CD8-positive, alpha-beta memory T cell (primary cell): ENCODE measurements at places on chromosomes 4 and X.
A peak's percentile ranks its signal among the peaks of the same experiment; 100 is the strongest.

DNA sequence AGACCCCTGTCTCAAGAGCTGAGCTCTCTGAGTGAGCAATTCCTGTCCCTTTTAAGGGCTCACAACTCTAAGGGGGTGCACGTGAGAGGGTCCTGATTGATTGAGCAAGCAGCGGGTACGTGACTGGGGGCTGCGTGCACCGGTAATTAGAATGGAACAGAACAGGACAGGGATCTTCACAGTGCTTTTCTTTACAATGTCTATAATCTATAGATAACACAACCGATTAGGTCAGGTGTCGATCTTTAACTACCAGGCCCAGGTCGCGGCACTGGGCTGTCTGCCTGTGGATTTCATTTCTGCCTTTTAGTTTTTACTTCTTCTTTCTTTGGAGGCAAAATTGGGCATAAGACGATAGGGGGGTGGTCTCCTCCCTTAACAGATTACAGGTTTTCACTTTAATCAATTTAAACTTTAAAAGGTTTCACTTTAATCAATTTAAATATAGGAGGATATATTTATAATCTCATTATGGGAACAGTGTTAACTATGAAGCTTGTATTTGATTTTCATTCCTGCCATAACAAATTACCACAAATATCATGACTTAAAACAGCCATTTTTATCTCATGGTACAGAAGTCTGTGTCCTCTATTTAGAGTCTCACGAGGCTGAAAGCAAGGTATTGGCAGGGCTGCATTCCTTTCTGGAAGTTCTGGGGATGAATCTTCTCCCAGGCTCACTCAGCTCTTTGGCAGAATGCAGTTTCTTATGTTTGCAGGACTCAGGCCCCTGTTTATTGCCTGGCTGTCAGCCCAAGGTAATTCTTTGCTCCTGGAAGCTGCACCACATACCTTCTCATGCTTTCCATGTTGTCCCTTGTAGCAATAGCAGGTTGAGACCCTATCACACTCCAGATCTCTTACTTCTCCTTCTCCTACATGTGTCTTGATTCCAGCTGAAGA is 5.2 kb downstream of the SPATA4 start:
- DNase-seq: no peak

GRCh38 chr4:157223456-157223855 is 2.9 kb downstream of the GRIA2 start:
- no peak for DNase-seq

- no peak for DNase-seq
Observed at GRCh38 chr4:178745203-178745602, 1303.0 kb upstream of the AGA start.

DNA sequence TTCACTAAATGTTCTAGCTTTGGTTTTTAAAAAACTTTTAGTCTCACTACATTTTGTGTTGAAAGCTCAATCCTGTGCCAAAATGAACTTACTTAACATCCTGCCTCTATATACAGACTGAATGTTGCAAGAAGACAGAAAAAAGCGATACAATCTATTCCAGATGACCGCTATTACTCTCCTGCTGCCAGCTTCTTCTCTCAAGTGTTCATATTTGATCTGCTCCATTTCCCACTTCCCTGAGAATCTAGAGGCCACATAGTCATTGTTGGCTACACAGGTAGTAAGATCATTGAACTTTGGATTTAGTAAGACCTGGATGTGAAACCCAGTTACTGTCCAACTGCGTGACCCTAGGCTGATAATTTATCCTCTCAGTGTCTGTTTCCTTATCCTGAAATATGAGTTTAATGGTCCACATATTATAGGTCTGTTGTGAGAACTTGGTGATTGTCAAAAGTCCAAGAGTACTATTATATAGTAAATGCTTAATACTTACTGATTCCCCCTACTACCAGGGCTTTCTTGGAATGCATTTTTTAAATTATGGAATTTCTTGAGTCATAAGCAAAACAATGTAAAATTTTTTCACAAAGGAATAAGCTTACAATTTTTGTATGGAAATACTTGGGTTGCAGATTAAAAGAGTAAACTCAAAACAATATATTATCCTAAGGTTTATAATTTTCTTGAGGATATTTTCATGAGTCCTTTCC is 976.8 kb upstream of the ADGRL3 start:
- DNase-seq: no peak

- DNase-seq: no peak
Observed at GRCh38 chr4:119172223-119172622, 36.6 kb downstream of the MYOZ2 start.

DNA sequence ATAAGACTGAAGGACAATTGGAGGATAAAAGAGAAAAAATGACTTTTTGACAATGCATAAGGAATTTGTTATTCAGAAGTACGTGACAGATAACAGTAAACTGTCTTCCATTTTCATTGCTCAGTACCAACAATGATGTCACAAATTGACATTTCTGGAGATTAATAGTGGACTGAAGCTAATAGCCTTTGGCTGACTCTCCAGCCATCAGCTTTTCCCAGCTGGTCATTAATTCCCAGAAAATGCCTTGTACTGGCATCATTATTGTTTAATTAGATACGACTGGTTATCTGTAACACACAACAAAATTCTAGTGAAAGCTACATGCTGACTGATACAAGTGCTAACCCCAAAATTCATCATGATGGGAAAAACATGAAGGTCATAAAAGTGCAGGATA is 147.9 kb upstream of the FGF13 start:
- DNase-seq: no peak

GRCh38 chrX:70479247-70479921 is 34.7 kb downstream of the DLG3 start:
- no peak for DNase-seq

GRCh38 chr4:176433983-176434382 is 114.2 kb downstream of the SPCS3 start:
- DNase-seq: no peak

- no peak for DNase-seq
Observed at GRCh38 chr4:26468283-26468949, 21.9 kb downstream of the CCKAR start.

DNA sequence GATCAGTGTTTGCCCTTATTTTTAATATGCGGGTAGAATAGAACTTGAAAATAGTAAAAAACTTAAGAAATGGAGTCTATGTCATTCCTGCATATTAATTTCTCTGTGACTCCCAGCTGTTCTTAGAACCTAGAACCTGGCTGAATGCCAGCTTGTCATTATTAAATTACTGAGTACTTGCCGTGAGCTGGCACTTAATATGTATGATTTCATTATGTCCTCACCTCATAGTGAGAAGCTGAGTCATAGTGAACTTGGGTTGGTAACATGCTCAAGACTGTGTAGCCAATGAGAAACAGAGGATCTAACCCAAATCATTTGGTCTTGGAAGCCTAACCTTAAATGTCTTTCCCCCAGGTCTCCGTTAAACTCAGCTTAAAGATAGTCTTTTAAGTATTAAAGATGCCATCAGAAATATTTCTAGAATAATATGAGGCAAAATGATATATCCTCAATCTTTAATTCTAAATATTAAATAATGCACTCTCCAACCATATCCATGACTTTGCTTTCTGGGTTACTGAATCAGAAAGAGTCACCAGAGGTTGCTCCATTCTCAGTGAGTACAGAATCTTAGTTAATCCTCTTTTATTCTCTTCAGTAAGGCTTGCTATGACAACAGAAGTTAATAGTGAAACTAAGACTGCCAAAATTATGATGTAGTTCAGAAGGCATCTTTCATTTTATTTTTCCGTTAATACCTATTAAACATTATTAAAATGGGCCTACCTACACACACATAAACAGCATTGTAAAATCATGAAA is 58.6 kb upstream of the TLL1 start:
- no peak for DNase-seq

GRCh38 chrX:70234355-70234754 is at the start of gene AWAT1:
Gene AWAT1, plus strand, starts transcription at chrX:70234655. Its CDS starts 41 bp downstream, at chrX:70234696.
- no peak for DNase-seq

DNA sequence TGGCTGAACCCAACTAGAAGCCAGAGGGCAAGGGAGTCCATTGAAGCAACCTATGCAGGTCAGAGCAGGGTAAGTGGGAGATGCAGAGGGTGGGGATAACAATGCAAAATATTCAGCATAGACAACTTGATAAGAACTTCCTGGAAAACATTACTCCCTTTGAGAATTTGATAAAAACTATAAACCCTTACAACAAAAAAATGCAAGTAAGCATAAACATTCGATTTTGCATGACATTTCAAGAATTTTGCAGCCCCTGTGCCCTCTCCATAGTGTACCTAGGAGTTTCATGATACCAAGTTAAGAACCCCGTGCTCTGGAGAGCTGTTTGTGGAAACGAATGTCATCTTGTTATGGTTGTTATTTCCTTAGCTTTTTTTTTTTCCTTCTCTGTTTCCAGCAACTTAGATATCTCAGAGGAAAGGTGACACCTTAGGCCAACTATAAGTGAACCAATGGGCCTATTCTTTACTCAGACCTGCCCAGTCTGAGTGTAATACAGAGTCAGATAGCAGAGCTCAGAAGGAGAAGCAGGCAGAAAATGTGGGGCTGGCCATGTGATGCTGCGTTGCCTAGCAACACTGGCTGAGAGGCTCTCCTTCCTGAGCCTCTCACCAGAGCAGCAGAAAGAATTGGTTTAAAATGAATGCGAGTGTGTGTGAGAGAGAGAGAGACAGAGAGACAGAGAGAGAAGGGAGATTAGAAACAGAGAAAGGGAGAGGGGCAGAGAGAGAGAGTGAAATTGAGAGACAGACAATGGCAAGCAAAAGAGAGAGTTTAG is 36.7 kb upstream of the GABRQ start:
- DNase-seq: no peak

- no peak for DNase-seq
Observed at GRCh38 chr4:171594293-171594692, 218.9 kb upstream of the GALNTL6 start.

DNA sequence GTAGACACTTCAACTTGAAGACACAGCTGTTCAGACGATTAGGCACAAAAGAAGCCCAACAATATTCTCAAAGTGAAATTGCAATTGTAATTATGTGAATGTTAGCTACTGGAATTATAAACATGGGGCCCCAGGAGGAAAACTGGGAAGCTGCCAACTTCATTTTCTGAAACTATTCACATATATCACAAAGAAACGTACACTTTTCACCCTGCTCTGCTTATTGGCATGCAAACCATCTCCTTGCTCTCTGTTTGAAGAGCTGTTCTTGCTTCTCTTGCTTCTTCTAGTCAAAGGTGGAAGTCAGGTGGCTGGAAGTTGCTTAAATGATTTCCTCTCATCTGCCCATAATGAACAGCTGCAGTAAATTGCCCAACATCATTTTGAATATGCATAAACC is 320.1 kb downstream of the CFAP299 start:
- DNase-seq: no peak

- no peak for DNase-seq
Observed at GRCh38 chr4:152206185-152206584, 329.7 kb downstream of the FBXW7 start.

GRCh38 chr4:22440999-22441398 is 74.9 kb downstream of the ADGRA3 start:
- DNase-seq: no peak

GRCh38 chrX:39425124-39425806 is 624.0 kb downstream of the MID1IP1 start:
- no peak for DNase-seq

DNA sequence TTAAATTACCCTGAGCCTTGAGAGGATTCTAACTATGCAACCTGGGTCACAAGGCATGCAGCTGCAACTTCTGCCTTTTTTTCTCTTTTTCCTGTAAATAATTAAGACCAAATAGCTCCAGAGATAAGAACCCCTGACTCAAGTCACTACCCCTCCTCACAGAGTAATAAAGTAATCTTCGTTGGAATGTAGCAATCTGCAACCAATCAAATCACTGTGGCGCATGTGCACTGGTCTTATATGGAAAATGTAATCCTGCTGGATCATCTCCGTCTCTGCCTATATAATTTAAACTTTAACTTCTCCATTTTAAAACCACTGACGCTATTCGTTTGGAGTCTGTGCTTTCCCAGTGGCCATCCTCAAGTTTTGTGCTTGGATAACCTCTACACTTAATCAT is 6.1 kb upstream of the EFHC2 start:
- no peak for DNase-seq

- no peak for DNase-seq
Observed at GRCh38 chr4:123345935-123346300, 50.7 kb upstream of the SPRY1 start.

- DNase-seq: no peak
Observed at GRCh38 chr4:150007512-150007911, 70.7 kb upstream of the DCLK2 start.

- DNase-seq: no peak
Observed at GRCh38 chrX:46635186-46635585, 61.6 kb downstream of the CHST7 start.

DNA sequence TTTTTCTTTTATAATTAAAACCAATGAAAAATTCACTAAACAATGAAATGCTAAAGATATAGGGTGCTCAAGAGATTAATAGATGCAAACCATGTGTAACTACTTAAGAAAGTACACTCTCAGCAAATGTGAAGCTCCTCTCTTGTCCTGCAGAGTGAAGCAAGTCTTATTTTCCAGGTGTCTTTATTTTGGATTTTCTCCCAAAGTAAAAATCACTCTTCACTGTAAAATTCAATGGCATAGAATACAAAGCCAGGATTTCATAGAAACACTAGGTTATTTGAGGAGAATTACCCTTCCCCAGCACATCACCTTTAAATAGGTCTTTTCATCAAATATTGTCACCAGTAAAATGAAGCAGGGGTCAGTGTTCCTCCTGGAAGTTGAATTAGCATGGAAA is 57.0 kb upstream of the GIMD1 start:
- no peak for DNase-seq

- DNase-seq: no peak
Observed at GRCh38 chrX:14697451-14697850, 168.1 kb downstream of the GLRA2 start.

GRCh38 chr4:121198251-121198650 is 34.1 kb upstream of the TNIP3 start:
- no peak for DNase-seq

DNA sequence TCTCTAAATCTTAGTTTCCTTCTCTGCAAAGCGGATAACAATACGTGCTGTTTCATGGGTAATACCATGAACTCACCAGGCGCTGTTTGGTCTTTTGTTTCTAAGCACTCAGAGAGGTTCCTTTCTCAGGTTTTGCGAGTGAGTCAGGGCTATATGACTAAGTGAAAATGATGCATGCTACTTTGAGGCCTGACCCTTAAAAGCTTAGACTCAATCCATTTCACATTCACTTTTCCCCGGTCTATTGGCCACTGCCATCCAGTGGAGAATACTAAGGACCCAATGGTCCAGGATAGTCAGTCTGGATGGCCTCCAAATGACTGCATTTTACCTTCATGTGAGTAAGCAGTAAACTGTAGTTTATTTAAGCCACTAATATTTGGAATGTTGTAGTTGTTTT is 400.8 kb upstream of the SLIT2 start:
- DNase-seq: no peak

- no peak for DNase-seq
Observed at GRCh38 chr4:17911608-17912007, 100.8 kb downstream of the NCAPG start.

- no peak for DNase-seq
Observed at GRCh38 chr4:39528061-39528465, 824 bp upstream of the UGDH start.

GRCh38 chr4:47837094-47837907 is 566 bp downstream of the CORIN start:
- peak; percentile 67 for DNase-seq
